Stimulated activated CD4-positive, alpha-beta T cell treated with anti-CD3 and anti-CD28 coated beads, Interleukin-1b, Interleukin-23, amount 100 ng/mL, for 48 hours (primary cell): ENCODE measurements at places on chromosomes 16 and 17.

DNA sequence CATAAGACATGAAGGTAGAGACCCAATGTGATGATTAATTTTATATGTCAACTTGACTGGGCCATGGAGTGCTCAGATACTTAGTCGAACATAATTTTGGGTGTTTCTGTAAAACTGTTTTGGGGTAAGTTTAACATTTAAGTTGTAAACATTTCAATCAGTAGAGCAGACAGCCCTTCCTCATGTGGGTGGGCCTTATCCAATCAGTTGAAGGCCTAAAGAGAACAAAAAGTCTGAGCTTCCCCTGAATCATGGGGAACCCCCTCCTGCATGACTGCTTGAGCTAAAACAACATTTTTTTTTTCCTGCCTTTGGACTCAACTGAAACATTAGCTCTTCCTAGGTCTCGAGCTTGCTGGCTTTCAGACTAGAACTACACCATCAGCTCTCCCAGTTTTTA is 327.3 kb upstream of the SOX9 start:
- no peak for DNase-seq

GRCh38 chr16:74793571-74793970 is 19.0 kb upstream of the FA2H start:
- no peak for DNase-seq

DNA sequence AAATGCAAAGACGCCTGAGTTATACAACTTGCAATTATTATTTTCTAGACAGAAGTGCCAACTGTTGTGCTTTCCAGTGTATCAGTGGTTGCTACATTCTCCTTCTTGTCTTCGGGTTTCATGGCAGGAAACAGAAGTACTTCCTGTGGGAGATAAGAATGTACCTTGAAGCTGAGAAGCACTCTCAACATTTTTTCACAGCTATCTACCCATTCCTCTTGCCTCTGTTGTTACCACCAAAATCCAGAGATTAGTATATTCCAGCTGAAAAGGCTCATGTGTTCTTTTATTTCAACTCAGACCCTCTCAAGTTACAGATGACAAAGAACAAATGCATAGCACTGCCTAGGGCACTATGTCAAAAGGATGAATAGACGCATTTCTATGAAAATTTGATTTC is 4.8 kb upstream of the ADAT1 start:
- DNase-seq = no peak

DNA sequence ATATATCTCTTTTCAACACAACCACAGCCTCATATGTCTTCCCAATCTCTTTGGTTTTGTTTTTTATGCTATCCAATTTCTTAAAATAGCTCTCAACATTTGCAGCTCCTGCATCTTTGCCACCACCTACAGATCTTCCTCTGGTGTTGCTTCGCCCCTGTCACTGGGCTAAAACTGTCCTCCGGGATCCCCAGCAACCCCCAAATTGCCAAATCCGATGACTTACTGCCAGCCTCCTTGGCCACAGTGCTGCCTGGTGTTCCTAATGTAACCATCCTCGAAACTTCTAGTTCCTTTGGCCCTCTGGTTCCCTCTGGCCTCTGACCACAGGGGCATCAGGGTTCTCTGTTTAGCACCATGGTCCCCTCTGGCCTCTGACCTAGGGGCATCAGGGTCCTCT is 70.8 kb downstream of the ELAC2 start:
- DNase-seq = no peak

GRCh38 chr16:89826531-89827382 is 1.5 kb upstream of the SPIRE2 start:
- no peak for DNase-seq

- no peak for DNase-seq
Measured at GRCh38 chr17:82175951-82176350, 36.7 kb downstream of the CCDC57 start.
